Liver (tissue), 10 donors: ENCODE measurements at places on chromosomes 1 and 21.

- DNase-seq: no peak
Observed at GRCh38 chr21:32377506-32377905, 15.3 kb downstream of the URB1 start.

DNA sequence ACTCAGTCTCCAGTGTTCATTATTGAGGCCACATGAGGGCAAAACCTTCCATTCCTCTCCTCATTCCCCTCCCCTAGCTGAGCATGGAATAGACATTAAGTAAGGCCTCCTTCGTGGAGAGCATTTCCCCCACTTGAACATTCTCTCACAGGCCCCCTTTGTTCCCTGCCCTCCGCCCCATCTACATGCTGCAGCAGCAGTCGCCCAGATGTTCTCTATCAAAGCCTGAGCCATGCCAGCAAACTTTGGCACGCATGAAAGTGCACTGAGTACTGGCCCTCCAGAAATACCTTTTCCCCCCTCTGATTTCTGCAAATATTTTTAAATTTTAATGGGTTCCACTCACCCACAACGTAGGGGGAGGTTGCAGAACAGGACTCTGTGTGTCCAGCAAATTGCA, 20.9 kb upstream of the GORAB start:
- no peak for DNase-seq

- no peak for DNase-seq
Observed at GRCh38 chr1:75171876-75172275, 37.7 kb downstream of the LHX8 start.

DNA sequence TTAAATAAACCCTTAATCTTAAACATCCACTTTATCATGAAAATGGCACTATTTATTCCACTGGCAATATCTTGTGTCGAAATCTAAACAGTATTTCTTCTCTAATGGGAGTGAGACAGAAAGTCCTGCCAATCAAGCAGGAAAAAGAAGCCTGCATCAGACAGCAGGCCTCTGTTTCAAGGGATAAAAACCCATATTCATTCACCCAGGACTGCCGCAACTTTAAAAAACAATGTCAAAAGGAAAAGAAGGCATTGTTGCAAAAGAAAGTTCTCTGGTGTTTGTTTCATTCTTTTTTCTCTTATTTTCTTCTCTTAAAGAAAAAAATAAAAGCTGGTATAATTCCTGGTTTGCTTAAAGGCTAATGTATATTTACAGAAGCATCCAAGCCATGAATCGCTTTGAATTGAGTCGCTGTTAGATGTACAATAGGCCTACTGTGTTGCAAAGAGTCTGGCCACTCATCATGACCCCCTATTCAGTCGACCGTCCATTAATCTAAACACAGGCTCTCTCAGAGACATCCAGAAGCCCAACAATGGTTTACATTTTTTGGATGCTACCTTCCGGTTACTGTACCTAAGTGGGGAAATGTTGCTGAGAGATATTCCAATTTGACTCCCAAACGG, 48.7 kb upstream of the ZC3H11B start:
- no peak for DNase-seq

GRCh38 chr1:91803847-91804545, 82.0 kb downstream of the TGFBR3 start:
- DNase-seq: no peak

DNA sequence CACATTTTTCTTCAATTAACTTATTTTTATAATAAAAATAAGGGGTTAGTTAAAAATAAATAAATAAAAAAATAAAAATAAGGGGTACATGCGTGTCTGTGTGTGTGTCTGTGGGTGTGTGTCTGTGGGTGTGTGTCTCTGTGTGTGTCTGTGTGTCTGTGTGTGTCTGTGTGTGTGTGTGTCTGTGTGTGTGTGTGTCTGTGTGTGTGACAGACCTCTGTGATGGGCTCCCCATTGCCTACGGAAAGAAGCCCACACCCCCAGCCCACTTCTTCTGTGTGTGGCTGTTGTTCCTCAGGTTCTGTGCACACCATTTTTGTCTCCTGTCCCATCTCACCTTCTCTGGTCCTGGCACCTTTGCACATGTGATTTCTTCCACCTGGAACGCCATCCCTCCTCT, 9.9 kb downstream of the PHLDA3 start:
- DNase-seq: no peak

- no peak for DNase-seq
Observed at GRCh38 chr1:157994704-157995582, 1.5 kb downstream of the KIRREL1 start.

DNA sequence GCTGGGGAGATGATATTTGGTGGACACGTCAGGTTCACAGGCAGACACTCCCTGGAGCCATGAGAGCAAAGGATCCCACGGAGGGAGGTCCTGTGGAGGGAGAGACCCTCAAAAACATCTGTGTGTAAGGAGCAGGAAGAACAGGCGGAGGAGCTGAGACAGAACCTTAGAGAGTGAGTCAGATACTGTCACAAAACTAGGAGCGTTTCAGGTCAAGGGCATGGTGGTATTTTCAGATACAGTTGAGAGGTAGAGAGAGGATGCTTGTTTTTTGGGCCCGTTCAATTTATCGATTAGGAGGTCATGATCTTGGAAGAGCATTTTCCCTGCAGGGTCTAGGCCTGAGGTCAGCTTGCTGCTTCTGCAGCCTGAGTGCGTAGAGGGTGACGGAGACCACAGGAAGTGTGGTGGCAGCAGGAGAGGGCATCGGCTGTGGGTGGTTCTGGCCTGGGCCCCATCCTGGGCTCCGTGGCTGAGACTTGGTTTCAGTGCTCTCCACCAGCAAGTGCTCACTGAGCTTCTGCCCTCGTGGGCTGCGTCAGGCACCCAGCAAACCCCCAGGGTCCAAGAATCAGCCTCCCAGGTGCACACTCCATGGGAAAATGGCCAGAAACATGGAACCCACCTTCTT, 39.9 kb downstream of the SPSB1 start:
- DNase-seq: no peak

GRCh38 chr1:91696321-91696720, 189.6 kb downstream of the TGFBR3 start:
- no peak for DNase-seq

- no peak for DNase-seq
Observed at GRCh38 chr21:32712043-32712442, 15.8 kb downstream of the SYNJ1 start.
